Stimulated activated CD8-positive, alpha-beta memory T cell treated with anti-CD3 and anti-CD28 coated beads, Interleukin-4, amount 100 ng/mL, for 1 hour (primary cell): ENCODE measurements at places on chromosomes 5 and 9.

GRCh38 chr5:98581112-98581997, 192.1 kb upstream of the RGMB start:
- no peak for DNase-seq

- no peak for DNase-seq
Observed at GRCh38 chr5:55044175-55044574, 20.1 kb downstream of the GZMK start.

DNA sequence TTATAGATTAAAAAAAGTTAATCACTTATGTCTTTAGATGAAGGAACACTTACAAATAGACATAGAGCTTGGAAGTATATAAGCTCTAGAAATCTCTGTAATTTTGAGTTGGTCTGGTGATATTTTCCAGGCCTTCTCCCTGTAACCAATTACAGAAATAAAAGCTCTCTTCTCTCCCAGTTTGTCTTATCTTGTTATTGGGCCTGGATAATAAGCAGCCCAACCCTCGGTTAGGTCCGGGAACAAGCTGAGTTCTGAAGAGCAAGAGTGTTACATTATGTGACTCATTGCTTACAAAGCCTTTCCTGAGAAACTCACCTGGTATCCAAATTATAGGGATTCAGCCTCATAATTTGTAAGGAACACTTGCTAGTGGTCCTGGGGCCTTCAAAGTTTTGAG, 1146.2 kb downstream of the CDH9 start:
- DNase-seq = no peak

DNA sequence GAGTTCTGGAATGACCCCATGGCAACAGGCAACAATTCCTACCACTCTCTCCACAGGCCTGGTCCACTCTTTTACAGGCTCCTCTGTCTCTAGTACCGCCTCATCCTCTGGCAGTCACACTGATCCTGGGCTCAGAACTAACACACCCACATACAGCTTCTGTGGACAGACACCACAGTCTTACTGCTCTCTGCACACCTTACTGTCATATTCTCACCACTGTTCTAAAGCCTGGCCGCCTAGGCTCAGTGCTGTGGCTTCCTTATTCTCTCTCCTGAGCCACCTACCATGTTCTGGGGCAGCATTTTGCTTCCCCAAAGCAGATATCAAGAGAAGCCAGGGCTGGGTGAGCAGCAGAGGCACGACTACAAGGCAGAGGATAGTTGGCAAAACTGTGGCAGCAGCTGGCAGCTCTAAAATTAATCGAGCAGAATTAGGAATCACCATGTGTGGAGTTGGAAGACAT, 14.8 kb downstream of the REEP5 start:
- DNase-seq = no peak

- DNase-seq = no peak
Observed at GRCh38 chr5:175542232-175542965, 64.0 kb downstream of the SFXN1 start.

DNA sequence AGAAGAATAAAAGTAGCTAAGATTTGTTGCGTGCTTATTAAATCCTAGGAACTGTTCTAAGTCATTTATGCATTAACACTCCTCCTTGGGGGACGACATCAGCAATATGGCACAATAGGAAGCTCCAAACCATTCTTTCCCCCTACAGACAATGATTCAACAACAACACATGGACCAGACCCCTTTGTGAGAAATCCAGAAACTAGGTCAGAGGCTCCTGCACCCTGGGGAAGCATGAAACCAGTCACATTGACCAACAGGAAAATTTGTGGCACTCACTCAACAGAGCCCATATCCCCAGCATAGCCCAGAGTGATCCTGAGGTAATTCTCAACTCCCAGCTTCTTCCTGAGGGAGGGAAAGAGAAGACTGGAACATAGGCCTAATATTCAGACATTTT, 294.4 kb downstream of the HINT1 start:
- no peak for DNase-seq

- DNase-seq = no peak
Observed at GRCh38 chr5:95238560-95239325, 46.2 kb downstream of the MCTP1 start.

DNA sequence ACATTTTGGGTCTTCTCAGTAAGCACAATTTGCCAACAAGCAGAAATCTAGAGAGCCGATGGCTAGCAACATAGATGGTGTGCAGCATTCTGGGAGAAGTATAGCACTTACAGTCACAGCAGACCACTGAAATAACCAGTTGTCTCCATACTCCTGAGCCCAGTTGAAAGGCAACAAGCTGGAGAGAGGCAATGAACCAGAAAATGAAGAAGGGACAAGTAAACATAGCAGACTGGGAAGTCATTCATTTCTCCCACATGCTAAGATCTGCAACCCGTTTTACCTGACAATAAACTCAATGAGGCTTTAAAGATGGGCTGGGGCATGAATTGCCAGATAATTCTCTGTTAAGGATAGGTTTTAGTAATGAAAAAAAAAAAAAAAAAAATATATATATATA, 575.6 kb upstream of the GRAMD2B start:
- DNase-seq = no peak

GRCh38 chr5:79297661-79298060, 61.7 kb downstream of the JMY start:
- no peak for DNase-seq

DNA sequence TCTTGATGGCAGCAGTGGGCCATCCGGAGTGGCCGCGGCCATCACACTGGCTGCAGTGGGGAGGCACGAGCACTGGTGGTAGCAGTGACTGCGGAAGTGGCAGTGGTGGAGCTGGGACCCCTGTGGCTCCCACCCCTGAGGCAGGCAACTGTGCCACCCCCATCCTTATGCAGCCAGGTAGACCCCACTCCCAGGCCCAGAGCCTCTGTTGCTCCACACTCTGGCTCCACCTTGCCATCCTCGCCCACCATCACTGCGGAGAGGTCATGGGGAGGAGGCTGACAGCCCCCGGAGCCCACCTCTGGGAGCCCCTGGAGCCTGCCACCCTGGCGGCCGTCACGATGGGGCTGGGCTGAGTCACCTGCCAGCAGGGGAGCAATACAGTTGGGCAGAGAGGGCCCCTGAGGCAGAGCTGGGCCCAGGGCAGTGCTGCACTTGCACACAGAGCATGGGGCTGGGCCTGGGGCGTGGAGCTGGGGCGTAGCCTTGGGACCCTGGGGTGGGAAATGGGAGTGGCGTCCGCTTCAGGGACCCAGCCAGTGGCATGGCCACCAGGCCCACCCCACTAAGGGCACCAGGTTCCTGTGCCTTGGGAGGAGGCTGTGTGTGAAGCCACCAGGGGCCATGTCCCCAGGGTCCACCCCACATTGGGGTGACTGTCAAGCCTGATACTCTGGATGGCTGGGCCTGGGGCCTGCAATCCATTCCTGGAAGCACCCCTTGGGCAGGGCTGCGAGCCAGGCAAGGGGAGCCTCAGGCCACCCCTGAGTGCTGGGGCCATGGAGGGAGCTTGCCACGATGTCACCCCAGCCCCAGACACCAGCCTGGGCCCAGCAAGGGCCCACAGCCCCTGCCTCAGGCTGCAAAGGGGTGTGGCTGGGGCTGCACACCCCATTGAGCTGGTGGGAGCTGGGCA, 7.7 kb downstream of the AMBP start:
- DNase-seq = no peak

DNA sequence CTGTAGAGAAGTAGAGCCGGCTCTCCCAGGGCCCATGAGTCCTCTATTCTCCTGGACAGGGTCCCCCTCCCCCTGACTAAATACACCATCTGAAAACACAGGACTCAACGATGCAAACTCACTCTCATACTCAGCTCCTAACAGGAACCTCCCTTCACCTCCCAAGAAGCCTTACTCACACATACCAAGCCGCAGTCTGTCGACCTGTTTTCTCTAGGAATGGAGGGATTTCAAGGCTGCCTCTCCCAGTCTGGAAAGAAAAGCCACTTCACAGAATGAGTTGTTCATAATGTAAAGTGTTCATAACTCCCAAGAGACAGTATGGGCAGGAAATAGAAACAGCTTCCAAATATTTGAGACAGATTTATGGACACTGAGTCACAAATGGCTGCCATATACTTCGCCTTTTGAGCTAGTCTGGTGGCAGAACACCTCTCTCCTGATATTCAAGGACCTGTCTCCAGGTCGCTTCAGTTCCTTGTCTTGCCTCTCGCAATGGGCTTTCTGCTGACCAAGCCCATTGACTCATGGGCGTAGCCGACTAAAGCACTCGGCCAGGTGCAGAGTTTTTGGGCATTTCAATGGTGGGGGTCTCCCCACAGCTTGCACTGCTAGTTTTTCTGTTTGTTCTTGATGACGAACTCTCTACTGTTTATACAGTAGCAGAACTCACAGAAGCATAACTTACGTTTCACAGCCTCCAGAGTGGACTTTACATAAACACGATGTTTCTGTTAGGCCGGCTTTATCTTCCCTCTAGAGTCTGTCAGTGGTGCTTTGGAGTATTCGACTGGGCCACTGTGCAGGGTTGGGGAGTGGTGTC, 25.0 kb upstream of the IL17B start:
- DNase-seq = no peak

GRCh38 chr5:153470736-153471135, 19.7 kb upstream of the GRIA1 start:
- DNase-seq = no peak

- no peak for DNase-seq
Observed at GRCh38 chr9:123615381-123615780, 259.4 kb downstream of the CRB2 start.

- DNase-seq = no peak
Observed at GRCh38 chr5:107915176-107915812, 244.6 kb upstream of the EFNA5 start.

GRCh38 chr9:69173891-69174615, at the start of gene TJP2:
TSS of gene TJP2 (plus strand) at chr9:69174277. CDS start at chr9:69174373, 96 bp downstream.
- DNase-seq = no peak

DNA sequence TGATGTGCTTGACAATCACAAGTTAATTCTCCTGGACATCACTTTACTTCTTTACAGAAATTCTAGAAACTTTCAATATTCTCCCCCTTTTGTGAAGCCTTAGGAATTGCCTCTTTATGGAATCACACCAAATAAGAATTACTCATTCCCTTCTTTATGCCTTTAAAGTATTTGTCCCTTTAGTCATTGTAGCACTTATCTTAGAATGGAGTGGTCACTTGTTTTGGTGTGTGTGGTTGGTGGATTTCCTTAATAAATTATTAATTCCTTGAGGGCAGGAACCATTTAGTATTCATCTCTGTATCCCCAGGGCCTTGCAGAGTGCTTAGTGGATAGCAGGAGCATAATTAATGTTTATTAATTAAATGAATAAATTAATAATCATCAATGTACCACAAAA, 307.0 kb downstream of the ARRDC3 start:
- no peak for DNase-seq

DNA sequence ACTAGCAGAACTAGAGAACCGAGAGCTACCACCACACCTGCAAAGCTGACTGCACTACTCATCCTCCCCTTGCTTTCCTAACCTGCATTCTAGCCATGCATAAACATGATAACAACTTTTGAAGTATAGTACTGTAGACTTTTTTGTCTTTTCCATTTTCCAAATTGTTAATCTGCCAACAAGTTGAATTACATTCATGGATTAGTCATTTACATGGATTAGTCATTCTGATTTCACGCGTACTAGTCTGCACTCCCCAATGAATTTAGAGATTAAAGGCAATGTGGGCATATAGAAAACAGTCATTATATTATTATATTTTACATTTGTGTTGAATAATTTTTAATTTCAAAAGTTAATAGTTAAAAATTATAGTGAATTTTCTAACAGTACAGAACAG, 81.4 kb downstream of the EDIL3 start:
- DNase-seq = no peak

DNA sequence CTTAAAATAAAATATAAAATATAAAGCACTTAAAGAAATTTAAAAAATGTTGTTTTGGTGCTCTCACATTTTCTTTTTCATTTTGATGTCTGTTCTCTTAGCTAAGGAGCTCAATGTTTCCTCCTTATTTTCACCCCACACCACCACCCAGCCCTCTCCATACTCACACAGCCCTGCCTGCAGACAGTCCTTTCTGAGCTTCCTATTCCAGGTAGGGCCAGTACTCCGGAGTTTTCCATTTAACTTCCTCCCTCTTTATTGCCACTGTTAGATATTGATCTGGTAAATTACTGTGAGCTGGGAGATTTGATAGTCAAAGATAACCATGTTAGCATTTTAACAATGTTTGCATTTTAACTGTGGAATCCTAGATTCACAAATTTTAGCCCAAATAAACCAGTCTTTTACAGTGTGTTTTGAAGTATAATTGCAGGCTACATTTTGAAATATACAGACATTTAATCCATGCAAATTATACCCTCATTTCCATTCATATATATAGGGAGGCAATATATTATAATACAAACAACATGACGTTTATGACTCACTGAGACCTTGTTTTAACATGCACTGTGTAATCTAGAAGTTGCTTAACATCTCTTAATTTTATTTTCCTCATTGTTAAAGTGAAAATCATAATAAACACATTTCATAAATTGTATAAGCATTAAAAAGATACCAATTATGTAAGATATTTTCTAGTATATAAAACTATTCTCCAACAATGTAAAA, 927.1 kb downstream of the NR2F1-AS1 start:
- DNase-seq = no peak
